ENCODE measurements at places on chromosomes 6 and 20.

- no peak for DNase-seq
Observed at GRCh38 chr6:131368198-131368911, 204.7 kb upstream of the ARG1 start.

DNA sequence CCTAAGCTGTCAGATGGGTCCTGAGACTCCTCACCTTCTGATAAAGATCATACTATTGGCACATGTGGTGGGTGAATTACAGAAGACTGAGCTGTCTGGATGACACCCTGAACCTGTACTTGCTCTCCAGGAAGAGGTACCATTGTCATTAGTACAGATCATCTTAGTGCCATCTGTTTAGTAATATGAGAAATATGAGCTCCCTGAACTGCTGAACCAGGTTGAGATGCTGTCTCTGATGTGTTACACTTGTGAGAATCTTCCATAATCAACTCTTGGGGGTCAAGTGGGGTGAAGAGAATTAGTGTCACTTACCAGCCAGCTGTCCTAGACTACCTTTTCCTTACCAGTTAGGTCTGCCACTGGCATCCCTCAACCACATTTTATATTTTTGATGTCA, 531.0 kb downstream of the EPHA7 start:
- DNase-seq: no peak

DNA sequence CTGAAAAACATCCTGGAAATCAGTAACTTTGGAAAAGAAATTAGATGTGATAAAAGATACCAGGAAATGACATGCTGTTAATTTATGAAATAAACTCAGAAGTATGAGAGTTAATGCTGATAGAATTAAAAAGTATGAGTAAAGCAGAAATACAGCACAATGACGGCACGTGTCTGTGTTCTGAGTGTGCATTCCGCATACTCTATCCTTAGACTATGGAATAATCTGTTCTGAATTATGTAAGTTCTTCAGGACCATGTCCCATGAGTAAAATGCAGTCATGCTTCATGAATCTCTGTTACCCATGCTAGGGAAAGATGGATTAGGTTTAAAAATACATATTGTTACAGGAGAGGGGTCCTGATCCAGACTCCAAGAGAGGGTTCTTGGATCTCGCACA, 21.7 kb downstream of the HECA start:
- no peak for DNase-seq

GRCh38 chr6:47484616-47485015, 7.0 kb downstream of the CD2AP start:
- DNase-seq: peak; percentile 41

- no peak for DNase-seq
Observed at GRCh38 chr6:38148606-38149005, 329.1 kb downstream of the ZFAND3 start.

- no peak for DNase-seq
Observed at GRCh38 chr6:119727504-119728219, 378.1 kb upstream of the MAN1A1 start.

DNA sequence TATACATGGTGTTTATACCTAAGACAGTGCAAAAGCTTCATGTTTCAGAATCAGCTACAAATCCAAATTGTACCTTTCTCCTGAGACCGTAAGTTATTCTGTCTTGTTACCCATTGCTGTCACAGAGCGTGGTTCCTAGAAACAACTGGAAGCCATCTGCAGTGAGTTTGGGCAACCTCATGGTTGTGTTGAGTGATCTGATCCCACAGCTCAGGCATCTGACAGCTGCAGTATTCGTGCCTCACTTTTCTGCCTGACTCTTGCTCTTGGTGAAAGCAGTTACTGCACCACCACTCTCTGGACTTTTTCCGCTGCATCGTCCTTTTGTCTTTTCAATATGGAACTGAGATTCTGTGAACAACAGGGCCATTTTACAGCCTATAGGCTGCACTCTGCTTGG, 752.6 kb downstream of the MAFB start:
- DNase-seq: no peak

- no peak for DNase-seq
Observed at GRCh38 chr20:14634665-14635064, 297.3 kb upstream of the FLRT3 start.

GRCh38 chr6:40912158-40912946, 126.7 kb downstream of the UNC5CL start:
- DNase-seq: no peak

DNA sequence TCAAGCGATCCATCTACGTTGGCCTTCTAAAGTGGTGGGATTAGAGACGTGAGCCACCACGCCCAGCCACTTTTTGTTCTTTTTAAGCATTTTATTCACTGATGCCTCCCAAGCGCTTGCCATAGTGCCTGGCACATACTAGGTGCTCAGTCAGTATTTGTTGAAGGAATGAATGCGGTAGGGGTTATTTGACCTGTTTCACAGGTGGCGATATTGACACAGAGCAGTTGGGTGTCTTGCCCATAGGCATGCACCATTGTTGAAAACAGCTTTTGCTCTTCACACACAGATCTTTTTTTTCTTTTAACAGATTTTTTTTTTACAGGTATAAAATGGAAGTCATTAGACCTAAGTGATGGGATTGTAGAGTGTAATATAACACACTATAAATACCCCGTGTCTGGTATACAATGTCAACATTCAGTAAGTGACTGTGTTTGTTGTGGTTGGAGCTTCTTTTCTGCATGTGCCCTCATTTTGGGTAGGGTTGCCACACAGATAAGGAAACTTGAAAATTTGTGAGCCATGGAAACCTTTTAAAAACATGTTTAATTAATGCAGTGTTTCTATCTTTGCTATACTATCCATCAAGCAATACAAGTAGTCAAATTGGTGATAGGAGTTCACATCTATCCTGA, 24.8 kb downstream of the RREB1 start:
- DNase-seq: no peak

DNA sequence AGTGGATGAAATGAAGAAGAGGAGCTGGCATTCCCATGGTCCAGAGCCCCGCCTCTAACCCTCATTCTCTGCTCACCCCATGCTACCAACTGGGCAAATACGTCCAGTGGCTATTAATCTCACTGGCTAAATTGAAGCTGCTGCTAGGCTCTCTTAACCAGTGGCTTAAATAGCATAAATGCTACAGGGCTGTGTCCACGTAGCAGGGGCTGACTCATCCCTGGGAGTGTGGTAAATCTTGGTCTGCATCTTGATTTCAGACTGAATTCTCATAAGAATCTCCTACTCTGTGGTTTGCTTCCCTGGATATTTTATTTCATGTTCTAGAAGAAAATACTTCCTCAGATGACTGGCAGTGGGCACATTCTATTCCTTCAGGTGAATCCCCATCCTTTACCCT, 193.1 kb upstream of the ARG1 start:
- peak; percentile 54 for DNase-seq

GRCh38 chr20:61433176-61433575, 181.1 kb downstream of the CDH4 start:
- no peak for DNase-seq

DNA sequence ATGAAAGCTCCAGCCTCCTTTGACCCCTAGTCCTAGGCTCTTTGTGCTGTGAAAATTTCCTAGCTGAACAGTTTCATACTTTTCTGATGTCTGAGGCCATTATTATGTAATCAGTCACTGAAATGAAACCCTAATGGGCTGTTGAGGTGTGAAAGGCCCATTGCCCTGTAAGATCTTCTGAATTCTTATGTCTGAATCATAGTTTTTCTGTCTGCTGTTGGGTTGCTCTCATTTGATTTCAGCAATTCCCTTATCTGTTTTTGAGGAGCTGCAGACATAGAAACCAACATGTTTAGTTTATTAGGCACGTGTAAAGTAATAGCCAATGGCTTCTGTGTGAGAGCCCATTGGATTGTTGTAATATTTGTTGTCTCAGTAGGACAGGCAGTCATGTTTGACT, 118.1 kb downstream of the EYA4 start:
- no peak for DNase-seq

- no peak for DNase-seq
Observed at GRCh38 chr6:152160346-152160745, 352.9 kb downstream of the ESR1 start.

DNA sequence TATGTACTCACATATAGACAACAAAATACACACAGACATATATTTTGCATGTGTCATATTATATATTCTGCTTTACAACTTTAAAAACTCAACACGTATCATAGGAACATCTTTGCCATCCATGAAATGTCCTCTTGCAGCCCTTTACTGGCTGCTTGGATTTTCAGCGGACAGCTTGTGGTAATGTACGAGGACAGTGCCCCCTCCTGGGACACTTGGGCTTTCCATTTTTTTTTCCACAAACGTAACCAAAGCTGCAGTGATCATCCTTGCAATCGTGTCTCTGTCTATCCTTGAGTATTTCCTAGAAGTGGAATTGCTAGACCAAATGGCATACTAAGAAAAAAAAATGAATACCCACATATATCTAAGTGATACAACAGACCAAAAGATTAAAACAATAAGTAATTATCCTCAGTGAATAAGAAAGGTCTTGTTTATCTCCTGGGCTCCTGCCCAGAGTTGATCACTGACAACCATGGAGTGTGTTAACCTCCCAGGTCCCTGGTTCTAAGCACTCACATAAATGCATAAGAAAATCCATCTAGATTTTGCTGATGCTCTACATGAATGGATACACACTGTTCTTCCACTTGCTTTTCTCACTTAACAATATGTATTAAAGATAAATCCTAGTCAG, 18.1 kb downstream of the BPI start:
- DNase-seq: no peak

GRCh38 chr20:63435552-63435951, 36.9 kb downstream of the KCNQ2 start:
- DNase-seq: no peak

DNA sequence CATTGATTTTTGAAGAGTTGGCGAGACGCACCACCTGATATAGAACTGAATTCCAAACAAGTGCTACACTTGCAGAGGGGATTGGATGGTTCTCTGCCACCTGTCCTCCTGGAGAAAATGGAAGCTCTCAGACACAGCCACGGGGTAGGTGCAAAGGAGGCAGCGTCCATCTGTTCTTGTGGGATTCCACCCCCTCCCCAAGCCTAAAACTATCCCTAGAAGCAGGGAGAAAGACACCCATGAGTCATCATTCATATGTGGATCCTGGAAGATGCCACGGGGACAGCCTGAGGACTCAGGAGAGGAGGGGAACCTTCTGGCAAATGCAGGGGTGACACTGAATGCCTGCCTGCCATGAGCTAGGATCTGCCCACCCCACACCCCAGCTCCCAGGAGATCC, 171.3 kb upstream of the CST7 start:
- DNase-seq: no peak

- no peak for DNase-seq
Observed at GRCh38 chr6:47478233-47479139, 897 bp downstream of the CD2AP start.

GRCh38 chr20:4905613-4906012, 95.7 kb downstream of the SLC23A2 start:
- DNase-seq: no peak

DNA sequence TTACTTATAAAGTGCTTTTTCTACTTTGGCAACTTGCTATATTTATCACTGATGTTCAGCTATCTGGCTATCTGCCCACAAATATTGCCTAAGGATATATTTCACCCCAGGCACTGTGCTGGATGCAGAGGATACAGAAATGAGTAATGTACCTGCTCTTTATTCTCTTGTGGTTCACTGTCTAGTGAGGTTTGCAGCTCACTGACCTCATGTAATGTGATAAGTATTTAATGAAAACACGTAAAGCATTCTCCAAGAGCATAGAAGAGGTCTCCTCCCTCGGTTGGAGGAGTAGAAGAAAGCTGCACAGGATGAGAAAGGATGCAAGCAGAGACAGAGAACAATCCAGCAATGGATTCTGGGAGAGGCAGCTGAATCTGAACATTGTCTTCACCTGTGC, 610.7 kb downstream of the CBLN4 start:
- DNase-seq: no peak

DNA sequence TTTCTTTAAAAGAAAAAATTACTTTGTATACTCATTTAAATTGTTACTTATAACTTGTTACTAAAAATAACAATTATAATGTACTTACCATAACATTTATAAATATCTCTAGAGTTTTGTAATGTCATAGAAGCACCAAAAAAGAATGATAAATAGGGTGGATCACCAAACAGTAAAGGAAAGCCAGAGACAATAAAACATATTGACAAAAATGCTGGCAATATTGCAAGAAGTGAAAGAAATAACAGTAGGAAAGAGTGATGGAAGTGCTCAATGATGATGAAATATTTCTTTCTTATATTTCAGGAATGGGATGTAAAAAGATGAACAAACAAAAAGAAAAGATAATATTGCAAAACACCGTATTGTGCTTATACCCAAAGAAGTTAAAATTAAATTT, 301.7 kb downstream of the CENPW start:
- no peak for DNase-seq

DNA sequence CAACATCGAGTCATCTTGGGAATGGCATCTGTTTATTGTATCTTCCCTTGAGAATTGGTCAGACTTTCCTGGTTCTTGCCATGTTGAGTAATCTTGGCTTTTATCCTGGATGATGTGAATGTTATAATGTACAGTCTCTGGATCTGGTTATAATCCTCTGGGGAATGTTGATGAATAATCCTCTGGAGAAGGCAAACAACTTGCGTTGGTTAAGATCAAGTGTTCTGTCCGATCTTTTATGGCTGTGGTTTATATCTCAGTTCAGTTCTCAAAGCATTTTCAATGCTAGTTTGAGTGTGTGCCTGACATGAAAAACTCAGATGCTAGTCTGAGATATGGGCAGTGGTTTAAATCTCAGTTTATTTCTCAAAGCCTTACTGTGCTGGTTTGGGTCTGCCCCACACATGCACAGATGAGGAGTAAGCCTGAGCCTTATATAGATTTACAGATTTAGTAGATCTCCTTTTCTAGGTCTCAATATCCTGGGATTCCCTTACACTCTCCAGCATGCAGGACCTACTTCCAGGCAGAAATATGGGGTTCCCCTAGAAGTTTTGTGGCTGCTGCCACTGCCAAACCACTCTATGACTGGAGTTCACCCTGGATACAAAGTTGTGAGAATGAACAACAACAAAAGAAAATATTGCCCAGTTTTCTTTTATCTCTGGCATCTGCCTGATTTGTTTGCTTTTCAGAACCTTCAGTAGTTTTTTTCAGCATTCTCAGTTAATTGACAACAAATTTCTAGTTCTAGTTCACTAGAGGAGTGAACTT, 191.8 kb upstream of the MAN1A1 start:
- peak; percentile 100 for DNase-seq

DNA sequence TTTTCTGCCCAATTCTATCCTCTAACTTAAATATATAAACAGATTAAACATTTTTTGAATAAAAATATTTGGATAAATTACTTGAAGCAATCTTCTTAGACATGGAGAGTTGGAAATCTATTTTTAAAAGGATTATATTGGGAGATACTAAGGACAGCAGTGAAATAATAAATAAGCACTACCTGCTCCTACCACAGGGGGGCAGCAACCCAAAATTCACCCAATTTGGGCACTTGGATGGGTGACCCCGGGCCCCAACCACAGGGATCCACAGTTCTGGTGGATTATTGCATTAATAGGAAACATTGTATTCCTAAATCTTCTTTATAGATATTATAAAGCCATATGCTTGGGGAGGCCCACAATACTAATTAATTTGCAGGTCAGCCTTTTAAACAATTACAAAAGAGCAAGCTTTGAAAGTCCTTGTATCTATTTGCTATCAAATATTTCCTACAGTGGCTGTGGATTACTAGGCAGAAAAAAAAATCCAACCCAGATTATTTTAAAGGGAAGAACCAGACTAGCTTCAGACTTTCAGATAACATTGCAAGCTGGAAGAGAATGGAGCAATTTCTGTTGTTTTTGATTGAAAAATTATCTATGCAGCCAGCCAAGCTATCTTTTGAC, 66.4 kb upstream of the PDE10A start:
- DNase-seq: no peak

- DNase-seq: no peak
Observed at GRCh38 chr6:26743941-26744699, 84.6 kb upstream of the ZNF322 start.

- DNase-seq: no peak
Observed at GRCh38 chr6:97805596-97805995, 522.6 kb upstream of the MMS22L start.

Measured in BJ (cell line).